Suppressor macrophage treated with lipopolysaccharide for 4 hours (primary cell): ENCODE measurements at places on chromosomes 6 and 20.

- DNase-seq, result no peak
Measured at GRCh38 chr6:34062156-34062555, 83.7 kb downstream of the GRM4 start.

DNA sequence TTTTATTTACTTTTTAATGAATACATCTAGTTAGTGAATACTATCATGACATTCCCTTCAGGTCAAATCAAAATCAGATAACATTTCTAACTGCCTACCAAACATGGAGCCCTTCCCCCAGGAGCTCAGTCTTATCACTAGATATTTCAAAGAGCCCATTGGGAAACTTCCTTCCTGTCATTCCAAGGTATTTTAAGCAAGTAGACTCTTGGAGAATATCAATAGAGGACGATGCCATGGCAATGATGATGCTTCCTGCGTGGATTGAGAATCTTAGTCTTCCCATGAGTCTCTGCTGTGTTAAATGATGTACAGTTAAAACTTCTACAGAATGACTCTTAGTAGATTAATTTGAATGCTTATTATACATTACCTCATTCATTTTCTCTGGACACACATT, 384.9 kb downstream of the CENPW start:
- no peak for DNase-seq

- DNase-seq, result no peak
Measured at GRCh38 chr6:15409301-15410125, 163.6 kb downstream of the JARID2 start.

- DNase-seq, result no peak
Measured at GRCh38 chr6:155030148-155030720, 35.1 kb downstream of the TIAM2 start.

DNA sequence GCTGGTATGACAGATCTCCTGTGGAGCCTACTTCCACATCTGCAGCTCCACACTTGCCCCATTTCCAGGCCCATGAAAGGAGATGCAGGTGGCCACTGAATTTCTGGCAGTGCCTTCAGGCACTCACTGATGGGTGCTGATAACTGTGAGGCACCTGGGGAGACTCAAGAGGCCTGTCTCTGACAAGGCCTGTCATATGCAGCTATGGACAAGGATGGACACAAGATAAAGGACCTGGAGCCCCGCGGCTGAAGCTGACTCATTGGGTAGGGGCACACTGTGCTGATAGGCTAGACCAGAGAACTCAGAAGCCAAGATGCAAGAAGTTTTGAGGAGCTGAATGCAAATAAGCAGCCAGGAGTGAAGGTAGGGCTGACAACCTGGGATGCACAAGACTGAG, 81.0 kb upstream of the LRFN2 start:
- no peak for DNase-seq

GRCh38 chr6:30882759-30883684, 1.3 kb upstream of the DDR1 start:
- DNase-seq, result no peak

- no peak for DNase-seq
Measured at GRCh38 chr6:169398342-169399105, 144.9 kb upstream of the THBS2 start.

DNA sequence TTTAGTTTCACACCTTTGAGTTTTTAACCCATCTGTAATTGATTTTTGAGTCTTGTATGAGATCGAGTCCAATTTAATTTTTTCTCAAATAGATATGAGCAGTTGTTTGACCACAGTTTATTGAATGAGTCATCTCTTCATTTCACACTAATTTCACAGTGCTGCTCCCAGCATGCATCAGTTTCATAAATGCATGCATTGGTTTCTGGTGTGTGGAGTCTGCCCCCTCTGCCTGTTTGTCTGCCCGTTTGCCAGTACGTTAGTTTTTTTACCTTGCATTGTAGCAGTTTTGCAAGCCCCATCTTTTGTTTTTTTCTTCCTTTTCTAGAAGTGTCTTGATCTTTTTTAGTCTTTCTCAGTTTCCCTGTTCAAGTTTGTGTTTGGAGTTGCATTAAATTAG, 11.9 kb downstream of the SLX4IP start:
- peak; percentile 39 for DNase-seq

DNA sequence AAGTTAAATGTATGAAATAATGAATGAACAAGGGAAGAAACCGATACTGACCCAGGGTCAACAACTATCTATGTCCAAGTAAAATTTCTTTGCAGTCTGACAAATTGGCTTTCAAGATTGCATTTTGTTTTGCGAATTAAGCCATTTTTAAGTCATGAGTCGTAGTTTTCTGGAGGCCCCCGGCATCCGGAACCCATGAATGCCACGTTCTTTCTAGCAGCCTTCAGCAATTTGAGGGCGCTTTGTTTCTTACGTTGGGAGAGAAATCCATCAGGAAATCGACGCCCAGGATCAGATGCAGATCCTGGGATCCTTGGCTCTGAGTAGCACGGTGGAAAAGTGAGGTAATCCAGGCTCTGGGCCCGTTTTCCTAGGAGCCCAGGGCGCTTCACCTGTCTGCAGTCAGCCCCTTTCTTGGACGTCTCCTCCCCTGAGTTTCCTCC, 309 bp upstream of the ABRACL start:
- peak; percentile 41 for DNase-seq

GRCh38 chr6:128993166-128993565, 110.2 kb downstream of the LAMA2 start:
- no peak for DNase-seq

- DNase-seq, result no peak
Measured at GRCh38 chr6:27604986-27605385, 132.1 kb upstream of the ZNF184 start.
